ENCODE measurements at places on chromosomes 6 and 20.

DNA sequence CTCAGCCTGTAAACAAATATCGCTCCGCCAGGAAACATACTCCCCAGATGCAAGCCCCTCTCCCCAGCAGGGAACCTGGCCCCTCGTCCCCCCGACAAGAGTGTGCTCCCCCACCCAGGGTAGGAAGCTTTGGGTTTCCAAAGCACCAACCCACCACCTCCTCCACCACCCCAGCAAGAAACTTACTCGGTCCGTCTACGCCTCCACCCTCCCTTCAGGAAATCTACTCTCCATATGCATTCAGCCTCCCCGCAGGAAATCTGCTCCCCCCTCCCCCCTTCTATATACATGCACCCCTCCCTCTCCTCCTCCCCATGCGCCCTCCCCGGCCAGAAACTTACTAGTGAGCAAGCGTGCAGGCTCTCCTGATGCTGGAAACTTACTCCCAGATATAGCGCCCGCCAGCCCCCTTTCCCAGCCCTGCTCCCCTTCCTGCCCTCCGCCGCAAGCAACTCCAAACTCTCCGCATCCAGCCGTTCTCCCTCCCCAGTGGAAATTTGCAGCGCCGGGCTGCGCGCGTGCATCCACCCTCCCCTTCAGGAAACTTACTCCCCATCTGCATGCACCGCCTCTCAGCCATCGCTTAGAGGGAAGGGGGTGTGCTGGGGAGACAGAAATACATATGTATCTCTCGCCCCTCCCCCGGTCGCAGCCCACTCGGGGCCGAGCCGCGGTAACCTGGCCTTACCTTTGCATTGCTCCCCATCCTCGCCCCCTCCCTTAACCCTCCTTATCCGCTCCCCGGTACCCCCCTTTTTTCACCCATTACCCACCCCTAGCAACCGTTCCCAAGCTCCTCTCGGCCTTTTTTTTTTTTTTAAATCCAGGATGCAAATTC lies at the start of gene TRERF1:
Gene TRERF1, minus strand, starts transcription at position 594 of the 838 bp plus-strand sequence. CDS start 182,336 bp downstream, outside the sequence.
- peak; percentile 15 for DNase-seq

- no peak for DNase-seq
Measured at GRCh38 chr6:141202626-141203025, 930.1 kb upstream of the GJE1 start.

- no peak for DNase-seq
Measured at GRCh38 chr6:88062376-88062775, 14.7 kb downstream of the SPACA1 start.

DNA sequence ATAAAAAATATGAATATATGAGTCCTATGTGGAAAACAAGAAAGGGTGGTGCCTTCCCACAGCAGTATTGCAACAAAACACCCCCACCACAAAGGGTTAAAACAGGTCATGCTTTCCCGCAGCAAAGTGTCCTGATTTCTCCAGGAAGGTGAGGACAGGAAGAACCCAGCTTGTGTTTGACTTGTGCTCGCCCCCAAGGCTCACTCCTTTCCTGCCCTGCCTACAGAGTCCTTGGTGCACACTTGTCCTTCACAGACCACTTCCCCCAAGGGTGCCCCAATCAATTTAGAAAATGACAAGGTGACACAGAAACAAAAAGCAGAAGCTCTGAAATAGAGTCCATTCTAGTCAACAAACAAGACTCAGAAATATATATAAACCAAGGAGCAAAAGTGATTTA lies 237.4 kb downstream of the PTPRK start:
- no peak for DNase-seq

DNA sequence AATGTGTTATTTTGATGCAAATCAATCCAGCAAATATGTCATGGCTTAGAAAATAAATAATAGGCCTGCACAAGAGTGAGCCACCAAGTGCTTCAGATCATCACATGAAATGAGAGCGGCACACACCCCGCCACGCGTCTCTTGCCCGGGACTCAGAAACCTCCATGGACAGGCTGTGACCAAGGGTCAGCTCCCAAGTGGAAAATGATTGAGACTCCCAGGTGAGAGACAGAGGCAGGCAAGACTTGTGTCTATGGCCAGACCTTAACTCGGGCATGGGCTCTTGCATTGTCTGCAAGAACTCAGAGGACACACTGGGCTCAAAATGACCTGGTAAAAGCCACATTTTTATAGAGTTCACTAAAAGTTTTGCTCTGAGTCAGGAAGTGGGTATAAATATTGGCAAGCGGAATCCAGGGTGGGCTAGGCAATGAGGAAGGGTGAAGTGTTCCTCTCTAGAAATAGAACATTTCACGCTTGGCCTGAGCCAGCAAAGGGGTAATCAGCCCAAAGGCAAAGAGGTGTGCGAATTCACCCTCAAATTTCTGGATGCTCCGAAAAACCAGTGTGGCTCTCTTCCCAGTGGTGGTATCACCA lies 30.7 kb upstream of the RIN2 start:
- no peak for DNase-seq

GRCh38 chr6:17311595-17312311 lies 30.6 kb downstream of the RBM24 start:
- no peak for DNase-seq

DNA sequence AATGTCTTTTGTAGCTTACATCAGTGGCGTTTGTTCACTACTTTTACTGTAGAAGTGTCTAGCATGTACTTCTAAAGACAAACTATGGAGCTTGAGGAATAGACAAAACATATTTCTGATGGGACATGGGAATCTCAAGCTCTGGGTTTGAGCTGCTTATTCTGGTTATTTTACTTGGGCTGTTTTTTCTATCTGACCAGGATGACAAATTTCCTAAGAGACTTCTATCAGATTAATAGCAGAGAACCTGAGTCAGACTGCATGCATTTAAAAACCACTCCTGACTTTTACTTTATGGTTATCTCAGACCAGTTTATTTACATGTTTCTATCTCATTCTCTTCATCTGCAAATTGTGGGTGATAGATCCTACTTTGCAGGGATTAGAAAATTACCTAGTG lies 1282.3 kb upstream of the GJE1 start:
- DNase-seq: peak; percentile 6

DNA sequence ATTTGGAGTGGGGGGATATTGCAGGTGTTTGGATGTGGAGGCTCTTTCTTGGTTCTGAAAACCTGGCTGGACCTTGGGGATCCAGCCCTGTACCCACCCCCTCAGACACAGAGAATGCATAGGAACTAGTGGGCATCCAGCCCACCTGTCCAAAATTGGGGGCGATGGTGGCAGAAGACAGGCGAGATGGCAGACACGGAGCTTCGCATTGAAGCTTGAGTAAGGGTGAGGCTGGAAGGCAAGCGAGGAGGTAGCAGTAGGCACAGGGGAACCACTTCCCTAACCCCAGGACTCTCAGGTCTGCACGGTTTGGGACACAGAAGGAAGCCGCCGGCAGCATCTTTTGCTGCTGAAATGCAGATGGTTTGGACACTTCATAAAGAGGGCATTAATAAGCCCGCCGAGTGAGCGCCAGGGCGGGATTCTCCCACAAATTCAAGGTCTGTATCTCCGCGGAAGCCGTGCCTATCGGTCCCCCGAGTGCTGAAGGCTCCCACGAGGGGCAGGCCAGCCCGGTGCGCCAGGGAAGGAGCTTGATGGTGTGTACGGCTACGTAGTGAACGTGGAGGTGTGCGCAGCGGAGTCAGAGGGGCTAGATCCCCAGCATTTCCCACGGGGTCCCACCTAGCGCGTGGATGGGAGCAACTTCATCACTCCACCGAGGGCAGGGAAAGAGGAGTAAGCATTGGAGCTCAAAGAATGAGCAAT lies 1.6 kb upstream of the FOXA2 start:
- DNase-seq: no peak

- DNase-seq: no peak
Measured at GRCh38 chr20:32908334-32909292, 49.9 kb downstream of the EFCAB8 start.

DNA sequence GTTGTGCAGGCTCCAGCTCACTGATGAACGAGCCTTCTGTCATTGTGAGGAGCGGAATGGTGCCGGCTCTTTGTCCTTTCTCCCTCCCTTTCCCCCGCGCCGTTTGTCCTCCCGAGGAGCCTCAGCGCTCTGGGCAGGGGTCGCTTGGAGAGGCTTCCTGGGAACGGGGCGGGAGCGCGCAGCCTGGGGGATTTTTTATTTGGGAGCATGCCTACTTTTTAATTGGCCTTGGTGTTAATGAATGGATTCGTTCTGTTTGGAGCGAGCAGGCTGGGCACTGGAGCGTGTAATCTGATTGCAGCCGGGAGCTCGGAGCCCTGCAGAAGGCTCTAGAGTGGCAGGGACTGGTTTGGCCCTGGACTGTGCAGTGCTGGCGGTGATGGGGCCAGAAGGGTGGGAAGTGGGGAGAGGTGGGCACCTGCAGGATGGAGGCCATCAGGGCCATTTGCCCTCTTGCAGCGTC lies 118.8 kb downstream of the CDH4 start:
- DNase-seq: no peak

DNA sequence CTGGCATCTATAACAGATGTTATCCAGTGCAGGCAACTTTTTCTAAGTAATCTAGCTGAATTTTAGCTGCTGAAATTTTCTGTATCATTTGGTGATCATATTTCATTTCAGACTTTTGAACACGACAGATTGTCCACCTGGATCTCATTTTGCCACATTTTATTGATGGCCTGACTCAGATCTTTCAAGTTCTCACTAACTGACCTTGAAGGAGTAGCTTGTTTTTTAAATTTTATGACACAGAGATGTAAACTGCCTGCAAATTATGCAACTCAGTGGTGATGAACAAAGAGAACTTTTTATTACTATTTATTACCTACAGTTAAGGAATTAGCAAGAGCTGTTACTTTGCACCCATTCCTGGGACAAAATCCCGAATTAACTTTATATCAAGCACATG lies 366.4 kb downstream of the PAX1 start:
- no peak for DNase-seq

DNA sequence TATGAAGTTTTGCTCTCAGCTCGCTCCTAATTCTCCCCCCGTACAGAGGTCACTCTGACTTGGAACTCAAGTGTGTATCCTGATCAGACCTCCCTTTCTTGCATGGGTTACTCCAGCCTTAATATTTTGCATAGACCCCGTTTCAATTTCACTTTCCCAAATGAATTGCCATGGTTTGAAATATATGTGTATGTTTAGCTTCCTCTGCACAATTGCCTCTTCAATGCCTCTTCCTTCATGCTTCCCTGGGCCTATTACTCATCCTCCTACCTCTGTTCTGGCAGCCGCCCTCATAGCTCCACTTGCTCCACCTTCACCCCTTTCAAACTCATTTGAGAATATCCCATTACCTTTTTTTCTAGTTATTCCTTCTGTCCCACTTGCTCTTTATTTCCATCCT lies 90.0 kb upstream of the SAMD5 start:
- DNase-seq: peak; percentile 47

GRCh38 chr6:53033764-53034163 lies 31.4 kb upstream of the FBXO9 start:
- peak; percentile 62 for DNase-seq

- no peak for DNase-seq
Measured at GRCh38 chr6:159533568-159533967, 159.5 kb downstream of the SOD2 start.

GRCh38 chr20:39458452-39458851 lies 496.3 kb downstream of the DHX35 start:
- no peak for DNase-seq

GRCh38 chr6:110053395-110054240 lies 75.5 kb downstream of the GPR6 start:
- peak; percentile 74 for DNase-seq

- no peak for DNase-seq
Measured at GRCh38 chr6:158028421-158028820, 46.8 kb downstream of the SYNJ2 start.

GRCh38 chr20:61205769-61206168 lies 46.3 kb upstream of the CDH4 start:
- DNase-seq: no peak

GRCh38 chr6:119256978-119257462 lies 92.5 kb downstream of the MAN1A1 start:
- no peak for DNase-seq

DNA sequence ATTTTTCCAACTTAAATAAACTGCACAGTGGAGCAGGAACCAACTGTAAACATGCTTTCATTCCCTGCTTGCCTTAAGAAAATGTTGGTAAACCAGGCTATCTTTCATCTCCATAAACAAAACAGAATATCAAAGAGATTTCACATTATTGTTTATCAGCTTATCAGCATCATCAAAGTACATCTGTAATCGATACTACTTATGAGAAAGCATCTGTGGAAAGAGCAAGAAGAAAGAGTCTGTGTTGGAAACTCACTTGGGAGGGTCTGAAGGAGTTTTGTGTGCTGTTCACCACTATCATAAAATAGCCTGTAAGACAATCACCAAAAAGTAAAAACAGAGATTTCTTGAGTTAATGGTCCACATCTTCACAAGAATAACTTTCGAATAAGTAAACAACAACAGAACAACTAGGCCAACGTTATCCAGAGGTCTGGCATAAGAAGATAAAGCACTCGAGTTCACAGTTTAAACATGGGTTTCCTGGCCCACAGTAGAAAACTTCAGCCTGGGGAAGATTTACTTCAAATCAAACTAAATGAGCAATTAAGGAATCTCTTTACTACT lies 47.9 kb downstream of the EPB41L2 start:
- DNase-seq: no peak

DNA sequence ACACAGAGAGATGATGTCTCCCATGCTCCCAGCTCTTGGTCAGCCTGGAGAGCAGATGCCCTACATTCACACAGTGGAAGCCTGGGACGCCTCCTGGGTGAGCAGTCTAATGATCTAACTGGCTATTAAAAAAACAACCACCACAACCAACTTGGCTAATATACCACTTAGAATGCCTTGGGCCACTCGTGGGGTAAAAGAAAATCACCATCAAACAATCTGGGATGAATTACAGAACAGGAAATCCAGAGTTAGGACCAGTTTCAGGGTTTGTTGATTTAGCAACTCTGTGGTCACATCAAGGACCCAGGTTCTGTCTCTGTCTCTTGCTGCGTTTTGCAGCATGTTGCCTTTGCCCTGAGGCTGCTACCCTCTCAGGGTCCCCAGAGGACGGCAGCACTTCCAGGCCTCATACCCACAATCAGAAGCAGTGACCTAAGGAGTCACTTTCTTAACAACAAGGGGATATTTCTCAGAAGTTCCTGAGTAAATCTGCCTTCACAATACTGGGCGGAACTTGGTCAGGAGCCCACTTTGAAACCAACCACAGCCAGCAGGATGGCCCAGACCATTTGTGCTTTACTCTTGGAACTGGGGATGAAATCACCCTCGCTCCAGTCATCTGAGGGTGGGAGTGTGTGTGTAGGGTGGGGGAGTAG lies 118.7 kb downstream of the CLIC5 start:
- DNase-seq: no peak

DNA sequence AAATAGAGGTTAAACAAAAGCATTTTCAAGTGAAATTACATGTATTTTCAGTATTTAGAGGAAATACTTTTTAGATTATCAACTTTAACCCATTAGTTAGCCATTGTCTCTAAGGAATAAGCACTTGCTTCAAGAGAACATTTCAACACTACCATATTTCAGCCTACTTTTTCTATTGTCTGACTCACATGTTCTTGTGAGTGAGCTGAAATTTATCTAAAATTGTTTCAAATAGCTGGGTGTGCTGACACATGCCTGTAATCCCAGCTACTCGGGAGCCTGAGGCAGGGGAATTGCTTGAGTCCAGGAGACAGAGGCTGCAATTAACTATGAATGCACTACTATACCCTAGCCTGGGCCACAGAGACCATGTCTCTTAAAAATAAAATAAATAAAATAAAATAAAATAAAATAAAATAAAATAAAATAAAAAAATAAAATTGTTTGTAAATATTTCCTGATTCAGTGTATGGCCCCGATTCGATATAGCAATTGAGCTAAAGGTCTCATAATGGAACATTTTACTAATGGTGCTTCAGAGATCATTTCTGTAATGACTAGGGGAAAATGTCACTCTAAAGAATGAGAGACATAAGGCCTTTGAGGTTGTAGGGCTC lies 324.6 kb upstream of the PLCB4 start:
- no peak for DNase-seq

All from kidney glomerular epithelial cell (primary cell).